ENCODE measurements at places on chromosomes 7 and 10.

DNA sequence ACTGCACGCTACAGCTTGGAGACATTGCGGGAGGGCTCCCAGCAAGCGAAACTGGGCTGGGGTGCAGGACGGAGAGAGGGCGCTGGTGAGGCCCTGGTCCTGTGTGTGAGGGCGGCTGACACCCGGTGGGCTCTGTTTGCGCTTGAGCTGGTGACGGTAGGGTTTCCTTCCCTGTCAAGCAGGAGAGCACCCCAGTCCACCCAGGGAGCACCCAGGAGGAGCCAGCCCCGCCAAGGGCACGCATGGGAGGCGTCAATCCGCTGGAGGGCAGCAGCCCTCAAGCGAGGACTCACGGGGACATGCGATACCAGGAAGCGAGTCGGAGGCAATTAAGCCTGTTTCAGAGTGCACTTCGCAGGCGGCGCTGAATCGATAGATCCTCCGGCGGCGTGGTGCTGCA, 109.4 kb downstream of the MAD1L1 start:
- no peak for DNase-seq

GRCh38 chr7:128831178-128831993, 1.2 kb downstream of the FLNC start:
- DNase-seq: peak; percentile 74

GRCh38 chr7:152894295-152895170, 135.0 kb downstream of the ACTR3B start:
- DNase-seq: no peak

DNA sequence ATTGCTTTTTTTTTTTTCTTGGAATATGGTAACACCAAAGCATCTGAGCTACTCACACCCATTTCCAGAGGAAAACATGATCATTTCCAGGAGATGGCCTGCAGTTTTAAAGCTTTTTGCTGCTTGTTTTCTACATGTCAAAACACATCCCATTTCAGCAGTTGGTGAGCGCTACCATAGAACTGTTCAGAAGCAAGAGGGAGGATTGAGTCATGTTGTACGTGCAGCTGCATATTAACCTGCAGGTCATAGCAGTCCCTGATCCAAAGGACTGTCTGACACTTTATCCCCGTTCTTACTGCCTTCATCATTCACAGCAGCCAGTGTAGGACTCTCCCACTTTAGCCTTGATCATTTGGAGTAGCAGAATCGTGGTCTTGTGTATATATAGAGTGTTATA, 124.6 kb downstream of the AUTS2 start:
- no peak for DNase-seq

- DNase-seq: peak; percentile 20
Observed at GRCh38 chr10:94500063-94500462, 45.5 kb upstream of the HELLS start.

- no peak for DNase-seq
Observed at GRCh38 chr10:33510206-33510605, 175.7 kb upstream of the NRP1 start.

GRCh38 chr10:93541402-93542357, 24.8 kb upstream of the FFAR4 start:
- DNase-seq: peak; percentile 31

DNA sequence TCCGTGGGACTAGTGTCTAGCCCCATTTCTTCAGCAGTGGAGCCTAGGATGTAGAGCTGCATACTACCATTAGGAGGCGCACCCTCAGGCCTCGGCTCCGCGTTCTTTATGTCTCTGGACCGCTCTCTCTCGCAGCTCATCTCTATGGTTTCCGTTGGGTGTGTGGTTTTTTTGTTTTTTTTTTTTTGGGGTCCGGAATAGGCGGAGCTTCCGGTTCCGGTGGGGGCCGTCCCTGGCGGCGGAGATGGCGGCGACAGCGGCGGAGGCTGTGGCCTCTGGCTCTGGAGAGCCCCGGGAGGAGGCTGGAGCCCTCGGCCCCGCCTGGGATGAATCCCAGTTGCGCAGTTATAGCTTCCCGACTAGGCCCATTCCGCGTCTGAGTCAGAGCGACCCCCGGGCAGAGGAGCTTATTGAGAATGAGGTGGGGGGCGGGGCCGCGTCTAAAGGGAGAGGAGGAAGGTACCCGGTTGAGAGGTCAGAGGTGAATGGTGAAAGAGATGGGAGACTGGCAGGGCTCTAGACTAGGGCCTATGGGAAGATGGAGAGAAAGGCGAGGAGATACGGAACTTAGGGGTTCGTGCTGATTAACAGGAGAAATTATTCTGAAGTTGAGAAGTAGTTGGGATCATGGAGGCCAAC, at the start of gene HIF1AN:
Gene HIF1AN, plus strand, starts transcription at position 229 of the 639 bp plus-strand sequence. Its CDS starts 16 bp downstream, at position 245.
- peak; percentile 93 for DNase-seq

- DNase-seq: no peak
Observed at GRCh38 chr7:132097550-132098134, 478.6 kb downstream of the PLXNA4 start.

DNA sequence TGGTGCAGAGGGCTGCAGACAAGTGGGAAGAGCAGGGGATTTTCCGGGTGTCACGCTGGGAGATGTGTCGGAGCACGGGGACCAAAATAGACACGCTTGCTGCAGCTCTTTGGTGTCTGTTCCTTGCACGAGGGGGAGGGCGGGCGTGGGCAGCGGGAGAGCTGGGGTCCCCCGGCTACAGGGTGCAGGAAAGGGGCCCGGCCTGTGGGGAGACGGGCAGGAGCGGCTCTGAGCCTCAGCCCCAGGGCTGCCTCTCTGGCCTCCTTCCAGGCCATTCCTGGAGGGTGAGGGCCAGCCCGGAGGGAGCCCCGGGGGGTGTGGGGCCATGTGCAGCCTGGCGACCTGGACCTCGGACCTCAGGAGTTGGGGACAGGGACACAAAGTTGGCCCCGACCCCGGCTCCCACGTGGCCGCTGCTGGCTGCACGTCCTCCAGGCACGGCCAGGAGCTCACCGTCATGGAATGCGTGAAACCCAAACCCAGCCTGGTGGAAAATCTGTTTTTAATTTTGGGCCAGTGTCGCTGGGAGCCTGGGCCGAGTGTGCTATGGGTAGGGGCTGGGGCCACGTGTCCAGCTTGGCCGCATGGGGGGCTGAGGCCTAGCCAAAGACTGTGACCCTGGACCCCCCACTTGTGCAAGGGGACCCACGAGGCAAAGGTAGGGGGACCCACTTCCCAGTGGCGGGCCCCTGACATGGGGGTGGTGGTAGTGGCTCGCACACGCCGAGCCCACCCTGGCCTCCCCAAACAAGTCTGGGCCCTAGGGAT, 6.6 kb downstream of the TTYH3 start:
- no peak for DNase-seq

DNA sequence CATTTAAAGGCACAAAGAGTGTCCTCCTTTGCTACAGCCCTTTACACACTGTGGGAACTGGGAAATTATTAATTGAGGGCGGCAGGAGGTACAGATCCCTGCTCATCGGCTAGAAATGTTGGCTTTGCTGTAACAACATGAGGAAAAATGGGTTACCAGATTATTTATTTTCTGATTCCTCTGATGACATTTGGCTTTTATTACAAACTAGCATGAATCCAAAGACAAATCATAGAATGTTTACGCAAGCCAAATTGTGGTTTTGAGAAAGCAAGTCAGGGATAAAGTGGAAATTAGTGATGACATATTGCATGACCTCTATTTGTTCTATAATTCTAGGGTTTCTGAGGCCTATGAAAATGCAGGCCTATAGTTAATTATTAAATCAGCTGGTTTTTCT, 126.1 kb upstream of the TMEM196 start:
- DNase-seq: peak; percentile 72

DNA sequence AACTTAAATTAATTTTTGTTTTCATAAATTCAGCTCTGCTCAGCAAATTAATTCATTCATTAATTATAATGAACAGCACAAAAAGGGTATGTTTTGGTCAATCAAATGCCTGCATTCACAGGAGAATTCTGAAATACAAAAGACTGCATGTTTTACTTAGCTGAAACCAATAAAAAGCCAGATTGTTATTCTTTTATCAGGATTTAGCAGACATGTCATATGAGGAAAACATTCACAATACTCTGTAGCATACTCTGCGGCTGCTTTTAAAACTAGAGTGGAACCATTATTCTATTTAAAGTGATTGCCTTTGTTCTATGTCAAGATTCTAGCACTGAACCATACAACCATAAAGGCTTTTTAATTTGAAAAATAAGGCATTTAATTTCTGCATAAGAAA, 19.1 kb downstream of the CTTNBP2 start:
- no peak for DNase-seq

DNA sequence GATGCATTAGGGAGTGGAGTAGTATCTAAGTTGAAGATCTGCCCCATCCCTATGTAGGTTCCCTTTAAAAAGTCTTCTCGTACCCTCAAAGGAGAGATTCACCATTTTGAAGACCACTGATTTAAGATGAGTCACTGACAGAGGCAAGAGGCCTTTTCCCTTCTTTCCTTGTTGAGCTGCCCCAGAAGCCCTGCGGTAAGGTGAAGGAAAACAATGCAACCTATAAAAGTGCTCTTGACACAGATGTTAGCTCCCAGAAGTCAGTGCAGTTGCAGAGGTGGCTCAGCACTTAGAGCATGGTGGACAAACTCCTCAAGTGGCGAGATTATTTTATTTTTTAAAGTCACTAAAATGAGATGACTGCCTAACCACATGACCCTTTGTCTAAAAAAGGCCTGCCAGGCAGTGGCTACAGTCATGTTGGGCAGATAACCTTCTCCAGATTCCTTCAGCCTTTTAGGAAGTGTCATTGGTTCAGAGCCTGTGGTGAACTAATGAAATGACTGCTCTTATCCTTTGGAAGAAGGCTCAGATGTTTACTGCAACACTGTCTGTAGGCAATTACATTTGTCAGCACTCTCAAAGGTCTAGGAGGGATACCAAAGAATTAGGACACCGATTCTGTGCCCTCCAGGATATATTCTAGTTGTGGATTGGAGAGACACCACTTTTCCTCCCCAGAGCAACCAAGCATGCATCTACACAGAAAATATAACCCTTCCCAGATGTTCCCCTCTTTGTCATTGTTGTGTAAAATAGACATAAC, 88.7 kb downstream of the ARID5B start:
- DNase-seq: no peak

DNA sequence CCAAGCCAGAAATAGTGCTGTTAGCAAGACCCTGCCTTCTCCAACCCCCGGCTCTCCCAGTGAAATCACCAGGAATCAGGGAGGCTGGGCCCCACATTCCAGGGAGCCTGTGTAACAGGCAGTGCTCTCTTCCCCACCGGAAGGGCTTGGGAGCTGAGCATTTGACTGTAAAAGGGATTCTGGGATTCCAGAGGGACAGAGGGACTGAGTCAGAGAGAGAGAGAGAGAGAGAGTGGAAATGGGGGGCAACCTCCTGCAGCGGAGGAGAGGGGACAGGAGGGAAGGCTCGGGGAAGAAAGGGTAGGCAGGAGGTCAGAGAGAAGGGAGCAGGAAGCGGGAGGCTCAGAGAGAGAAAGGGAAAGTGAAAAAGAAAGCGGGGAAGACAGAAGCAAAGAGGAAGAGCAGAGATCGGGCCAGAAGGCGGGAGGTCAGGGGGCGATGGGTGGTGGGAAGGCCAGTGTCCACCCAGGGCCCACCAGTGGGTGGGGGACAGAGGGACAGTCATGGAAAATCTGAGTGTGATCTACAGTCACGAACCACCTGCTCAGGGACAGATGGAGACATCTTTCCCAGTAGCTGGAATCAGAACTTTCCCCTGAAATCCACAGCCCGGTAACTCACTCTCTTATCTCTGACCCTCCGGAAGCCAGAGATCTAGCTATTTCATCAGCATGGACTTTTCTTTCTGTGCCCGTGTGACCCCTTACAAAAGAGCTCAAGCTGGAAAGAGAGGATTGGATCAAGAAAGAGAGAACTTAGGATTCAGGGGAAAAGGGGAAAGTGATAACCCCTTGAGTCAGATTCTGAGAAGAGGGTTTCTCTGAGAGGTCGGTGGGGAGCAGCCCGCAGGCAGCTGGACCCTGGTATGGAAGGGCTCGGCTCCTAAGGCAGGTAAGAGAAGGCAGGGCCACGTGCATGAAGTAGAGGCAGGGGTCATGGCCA, 4.6 kb upstream of the SERPINE1 start:
- DNase-seq: peak; percentile 99

- no peak for DNase-seq
Observed at GRCh38 chr7:22635349-22635748, 91.7 kb upstream of the IL6 start.

DNA sequence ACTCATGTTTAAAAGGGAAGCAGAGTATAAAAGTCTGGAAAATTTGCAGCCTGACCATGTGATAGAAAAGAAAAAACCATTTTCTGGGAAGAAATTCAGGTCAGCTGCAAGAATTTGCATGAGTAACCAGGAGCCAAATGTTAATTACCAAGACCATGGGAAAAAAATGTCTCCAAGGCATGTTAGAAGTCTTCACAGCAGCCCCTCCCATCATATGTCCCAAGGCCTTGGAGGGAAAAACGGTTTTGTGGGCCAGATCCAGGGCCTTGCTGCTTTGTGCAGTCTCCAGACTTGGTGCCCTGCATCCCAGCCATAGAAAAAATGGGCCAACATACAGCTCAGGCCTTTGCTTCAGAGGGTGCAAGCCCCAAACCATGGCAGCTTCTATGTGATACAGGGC, 1019.6 kb upstream of the SORCS1 start:
- no peak for DNase-seq

DNA sequence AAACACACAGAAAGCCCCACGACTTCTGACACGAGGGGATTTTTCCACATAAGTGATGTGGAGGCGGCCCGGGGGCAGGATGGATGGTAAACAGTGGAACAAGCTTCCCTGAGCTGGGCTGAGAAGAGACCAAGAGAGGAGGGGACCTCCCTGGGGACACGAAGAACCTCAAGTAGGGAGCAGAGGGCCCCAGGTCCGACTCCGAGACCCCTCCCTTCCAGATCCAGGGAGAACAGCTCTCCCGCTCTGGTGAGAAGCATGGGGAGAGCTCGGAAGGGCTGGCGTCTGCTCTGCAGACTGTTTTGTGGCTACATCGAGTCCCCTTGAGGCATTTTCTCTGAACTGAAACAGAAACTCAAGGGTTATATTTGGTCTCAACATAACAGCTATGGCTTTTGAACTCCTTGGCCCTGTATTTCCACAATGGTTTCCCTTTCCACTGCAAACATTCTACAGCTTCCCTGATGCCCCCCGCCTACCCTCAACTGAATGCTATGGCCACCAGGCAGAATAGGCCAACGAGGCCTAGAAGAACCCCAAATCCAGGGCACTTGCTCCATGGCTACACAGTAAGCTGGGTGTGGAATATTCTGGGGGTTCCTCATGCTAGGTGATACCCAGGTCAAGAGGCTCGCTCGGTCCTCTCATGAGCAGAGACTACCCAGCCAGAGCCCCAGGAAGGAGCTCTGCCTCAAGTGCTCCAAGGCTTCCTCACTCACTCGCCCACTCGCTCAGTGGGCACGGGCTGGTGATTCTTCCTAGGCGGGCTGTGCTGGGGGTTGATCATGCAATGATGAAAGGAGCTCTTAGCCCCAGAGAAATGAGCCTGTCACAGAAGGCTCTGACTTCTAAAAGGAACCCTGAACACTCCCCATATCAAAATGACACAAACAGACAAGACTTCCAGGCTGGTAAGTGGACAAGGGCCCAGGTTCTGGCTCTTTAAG, 47.5 kb downstream of the FAM53B start:
- DNase-seq: no peak

DNA sequence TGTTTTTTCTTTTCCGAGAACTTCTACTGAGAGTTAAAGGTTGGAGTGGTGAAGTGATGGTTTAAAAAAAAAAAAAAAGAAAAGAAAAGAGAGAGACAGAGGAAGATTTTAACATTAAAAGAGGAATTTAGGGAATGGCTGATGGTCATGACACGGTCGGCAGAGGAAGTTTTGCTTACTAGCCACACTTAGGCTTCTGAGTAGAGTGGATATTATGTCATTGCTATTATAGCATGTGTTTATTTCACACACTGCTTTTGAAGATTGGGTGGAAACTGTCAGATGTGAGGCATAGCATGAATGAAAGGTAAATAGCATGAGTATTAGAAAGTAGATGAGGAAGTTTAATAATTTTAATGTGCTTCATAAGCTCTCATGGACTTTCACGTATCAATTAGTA, 2.5 kb downstream of the KAT6B start:
- no peak for DNase-seq

- DNase-seq: peak; percentile 74
Observed at GRCh38 chr10:86594535-86594934, 59.8 kb upstream of the OPN4 start.
